ENCODE measurements at places on chromosomes 3 and 15.

DNA sequence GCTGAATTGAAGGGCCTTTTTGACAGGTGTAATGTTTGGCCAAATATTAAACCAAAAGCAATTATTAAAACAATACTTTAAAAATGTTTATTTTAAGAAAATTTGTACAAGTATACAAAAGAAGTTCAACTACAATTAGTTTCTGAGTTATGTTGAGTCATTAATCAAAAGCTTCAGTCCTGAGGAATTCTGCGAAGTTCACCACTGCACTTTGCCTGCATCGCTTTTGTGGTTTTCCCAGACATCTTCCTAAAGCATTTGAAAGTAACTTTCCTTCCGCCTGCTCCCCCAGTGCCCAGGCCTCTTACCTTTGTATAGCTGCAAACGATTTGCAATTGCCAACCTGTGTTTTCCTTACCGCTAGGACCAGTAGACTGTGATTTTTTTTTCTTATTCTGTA, 69.5 kb downstream of the KCNAB1 start:
- no peak for DNase-seq

GRCh38 chr3:29004885-29005599, 275.8 kb upstream of the RBMS3 start:
- no peak for DNase-seq

DNA sequence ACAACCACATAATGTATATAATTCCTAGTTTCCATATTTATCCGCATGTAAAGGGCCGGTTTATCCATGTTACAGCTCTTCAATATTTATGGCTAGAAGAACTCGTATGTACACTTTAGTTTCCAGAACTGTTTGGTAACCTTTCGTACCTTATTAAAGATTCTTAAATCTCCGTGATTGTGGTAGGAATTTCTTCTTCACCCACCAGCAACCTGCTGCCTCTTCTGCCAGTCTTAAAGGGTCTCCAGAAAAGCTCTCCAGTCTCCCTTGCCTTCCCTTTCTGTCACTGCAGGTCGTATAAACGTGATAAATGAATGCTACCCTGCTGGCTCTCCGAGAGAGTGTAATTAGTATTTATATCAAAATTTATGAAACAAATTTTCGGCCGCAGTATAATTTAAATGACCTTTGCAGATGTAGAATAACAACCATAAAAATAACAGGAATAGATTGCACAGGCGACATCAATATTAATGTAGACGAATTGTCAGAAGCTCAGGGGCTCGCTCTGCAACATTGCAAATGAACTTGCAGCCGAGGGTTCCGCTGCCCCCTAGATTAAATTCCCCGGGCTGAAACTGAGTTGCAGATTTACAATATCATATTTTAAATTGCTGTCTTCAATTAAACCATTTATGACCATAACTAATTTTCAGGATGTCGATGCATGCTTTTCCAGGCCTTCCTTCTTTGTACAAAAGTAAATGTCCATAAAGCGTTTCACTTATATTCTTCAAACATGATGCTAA, 5.4 kb downstream of the ZIC1 start:
- DNase-seq = no peak

GRCh38 chr15:58951388-58952007, 18.0 kb upstream of the SLTM start:
- DNase-seq = no peak

DNA sequence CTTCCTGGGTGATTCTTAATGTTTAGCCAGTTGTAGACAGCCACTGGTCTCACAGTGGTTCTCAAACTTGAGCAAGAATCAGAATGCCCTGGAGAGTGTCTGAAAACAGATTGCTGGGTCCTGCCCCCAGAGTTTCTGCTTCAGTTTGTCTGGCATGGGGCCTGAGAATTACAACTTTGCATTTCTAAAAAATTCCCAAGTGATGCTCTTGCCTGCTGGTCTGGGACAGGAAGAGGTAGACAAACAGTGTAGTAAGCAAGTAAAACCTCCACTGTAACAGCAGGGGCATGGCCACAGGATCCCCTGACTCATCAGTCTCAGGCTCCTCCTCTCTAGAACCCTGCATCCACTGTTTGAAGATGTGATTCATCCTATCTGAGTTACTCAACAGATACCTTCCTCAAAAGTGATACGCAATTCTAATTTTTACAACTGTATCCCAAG, 36.5 kb downstream of the DZIP1L start:
- DNase-seq = no peak

DNA sequence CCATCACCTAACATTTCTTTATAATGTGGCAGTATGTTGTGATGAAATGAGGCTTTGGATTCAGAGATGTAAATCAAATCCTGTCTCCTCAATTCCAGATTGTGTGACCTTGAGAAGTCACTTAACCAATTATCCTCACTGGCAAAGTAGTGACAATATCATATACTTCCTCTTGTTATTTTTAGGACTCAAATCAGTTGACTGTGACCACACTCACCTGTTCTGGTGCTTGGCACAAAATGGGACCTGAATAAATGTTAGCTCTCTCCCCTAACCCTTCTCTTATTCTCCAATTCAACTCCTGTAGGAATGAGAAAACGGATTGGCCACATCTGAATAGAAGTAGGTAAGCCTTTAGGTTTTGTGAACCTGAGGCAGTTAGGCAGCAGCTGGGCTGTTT, 42.1 kb downstream of the IQCH start:
- no peak for DNase-seq

Data from CD8-positive, alpha-beta T cell (primary cell).